ENCODE measurements at places on chromosomes 6 and 20. TPM values are rescaled to one million over a fixed set of nuclear protein-coding genes. Genes with fewer than 3 reads are reported as not detected.

Gene NHLRC1
- 3.0 TPM for total RNA-seq

Gene BCAS4
- total RNA-seq, result 12.2 TPM

Gene MAP3K7
- total RNA-seq, result 26.7 TPM

Gene COL12A1
- total RNA-seq, result 328 TPM

Gene C6orf15
- total RNA-seq, result not detected

Gene ARHGAP40
- not detected for total RNA-seq

Gene ADGRF1
- total RNA-seq, result not detected

Gene PBOV1
- total RNA-seq, result not detected

Gene TRDN
- total RNA-seq, result not detected

Gene SPATA25
- total RNA-seq, result 1.4 TPM

Gene POM121L2
- total RNA-seq, result not detected

Gene SERPINB6
- total RNA-seq, result 108 TPM

Gene TAAR9
- not detected for total RNA-seq

Gene RIPOR2
- total RNA-seq, result 5.4 TPM

Gene CNKSR3
- 15.5 TPM for total RNA-seq

Gene ULBP2
- total RNA-seq, result 7.0 TPM

Gene RTEL1
- 12.4 TPM for total RNA-seq

Gene IMPG1
- total RNA-seq, result not detected

Gene PRRC2A
- 39.6 TPM for total RNA-seq

Gene OPN5
- total RNA-seq, result 1.1 TPM

Gene PRPH2
- total RNA-seq, result 0.79 TPM

Gene CTCFL
- total RNA-seq, result not detected

Gene MUC21
- total RNA-seq, result not detected

Gene SLC17A3
- not detected for total RNA-seq

Gene CMTR1
- 34.0 TPM for total RNA-seq

Gene PSORS1C1
- 0.92 TPM for total RNA-seq

Gene TMEM200A
- total RNA-seq, result 102 TPM

Gene FAM83C
- not detected for total RNA-seq

Gene TRIM10
- 0.13 TPM for total RNA-seq

Gene SLC22A3
- total RNA-seq, result 0.92 TPM

Gene PRL
- total RNA-seq, result not detected

Gene CGA
- not detected for total RNA-seq

Gene NR2E1
- not detected for total RNA-seq

Gene GNAS-AS1
- total RNA-seq, result 1.2 TPM

Gene KCNQ2
- not detected for total RNA-seq

Gene BTNL2
- total RNA-seq, result not detected

Gene GABRR1
- not detected for total RNA-seq

Gene FKBP1C
- 0.79 TPM for total RNA-seq

Gene HEY2
- 1.7 TPM for total RNA-seq

Gene DNAH8
- under 0.01 TPM for total RNA-seq

Gene TCP11
- 0.13 TPM for total RNA-seq

Gene CLDN20
- not detected for total RNA-seq

Gene CYP39A1
- 0.44 TPM for total RNA-seq

Gene F13A1
- total RNA-seq, result not detected

Gene CCDC170
- total RNA-seq, result 2.0 TPM

Gene ZNF133
- total RNA-seq, result 16.9 TPM

Gene EPB41L1
- total RNA-seq, result 20.9 TPM

Gene ELOVL5
- total RNA-seq, result 93.9 TPM

Gene PDCD2
- 48.4 TPM for total RNA-seq

Gene LAMA2
- 109 TPM for total RNA-seq

Gene GLP1R
- not detected for total RNA-seq

Gene PROCR
- total RNA-seq, result 125 TPM

Gene SLC44A4
- total RNA-seq, result 0.13 TPM

Gene SLC22A7
- total RNA-seq, result not detected

Gene VSTM2L
- total RNA-seq, result 0.53 TPM

Gene HUS1B
- total RNA-seq, result 0.66 TPM

Gene HLA-DOA
- total RNA-seq, result not detected

Gene SLC26A8
- 0.26 TPM for total RNA-seq

Gene PHACTR1
- total RNA-seq, result 1.2 TPM

Gene MTFR2
- 3.2 TPM for total RNA-seq
